ENCODE measurements at places on chromosomes 1 and 21.
A peak's percentile ranks its signal among the peaks of the same experiment; 100 is the strongest.

- DNase-seq: no peak
Measured at GRCh38 chr21:38913120-38913892, 107.6 kb downstream of the ETS2 start.

DNA sequence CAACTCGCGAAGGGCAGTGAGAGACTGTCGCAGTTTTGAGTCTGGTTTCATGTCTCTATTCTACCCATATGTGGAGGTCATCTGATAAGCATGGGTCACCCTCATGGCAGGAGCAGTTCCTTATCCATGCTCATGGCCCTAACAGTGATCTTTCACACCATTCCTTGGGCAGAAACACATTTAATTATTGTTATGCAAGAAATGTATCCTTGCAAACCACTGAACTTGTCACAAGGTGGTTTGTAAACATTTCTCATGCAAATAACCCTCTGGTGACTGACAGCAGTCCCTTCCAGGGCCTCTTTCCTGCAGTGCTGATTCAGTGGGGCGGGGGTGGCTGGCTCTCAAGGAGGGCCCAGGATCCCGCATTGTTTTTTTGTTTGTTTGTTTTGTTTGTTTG, 421.4 kb upstream of the RUNX1 start:
- peak; percentile 21 for DNase-seq

DNA sequence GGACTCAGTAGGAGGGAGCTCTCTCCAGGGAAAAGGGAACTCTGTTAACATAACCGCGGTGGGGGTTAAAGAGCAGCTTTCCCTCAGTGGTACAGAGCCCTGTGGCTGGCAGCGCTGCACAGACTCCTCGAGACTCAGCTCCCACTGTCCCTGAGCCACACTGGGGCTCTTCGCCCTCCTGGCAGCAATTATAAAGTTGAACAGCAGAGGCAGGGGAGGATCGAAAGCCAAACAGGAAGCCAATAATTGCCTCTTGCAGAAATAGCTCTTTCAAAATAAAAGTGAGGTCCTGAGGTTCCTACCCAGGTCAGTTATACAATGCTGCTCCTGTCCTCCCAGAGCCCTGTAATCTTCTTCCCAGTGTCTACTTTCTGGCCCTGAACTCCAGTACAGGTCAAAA, 77.0 kb downstream of the FAM78B start:
- no peak for DNase-seq

- no peak for DNase-seq
Measured at GRCh38 chr1:90384193-90384592, 332.9 kb downstream of the BARHL2 start.

DNA sequence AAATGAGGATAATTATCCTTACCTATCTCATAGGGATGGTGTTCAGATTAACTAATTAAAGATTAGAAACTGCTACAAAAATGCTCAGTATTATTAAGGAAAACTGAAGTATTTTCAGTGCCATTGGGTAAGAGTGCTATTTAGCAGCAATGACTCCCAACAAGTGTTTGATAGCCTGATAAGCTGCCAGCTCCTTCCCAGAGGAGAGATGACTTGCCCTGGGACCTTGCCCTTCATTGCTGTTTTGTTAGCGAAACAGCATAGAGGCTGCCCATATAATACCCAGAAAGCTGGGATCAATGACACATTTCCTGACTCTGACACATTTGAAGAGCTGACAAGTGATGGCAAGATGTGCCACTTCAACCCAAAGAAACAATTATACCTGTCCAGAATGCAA, 592.2 kb downstream of the ADGRL2 start:
- no peak for DNase-seq

DNA sequence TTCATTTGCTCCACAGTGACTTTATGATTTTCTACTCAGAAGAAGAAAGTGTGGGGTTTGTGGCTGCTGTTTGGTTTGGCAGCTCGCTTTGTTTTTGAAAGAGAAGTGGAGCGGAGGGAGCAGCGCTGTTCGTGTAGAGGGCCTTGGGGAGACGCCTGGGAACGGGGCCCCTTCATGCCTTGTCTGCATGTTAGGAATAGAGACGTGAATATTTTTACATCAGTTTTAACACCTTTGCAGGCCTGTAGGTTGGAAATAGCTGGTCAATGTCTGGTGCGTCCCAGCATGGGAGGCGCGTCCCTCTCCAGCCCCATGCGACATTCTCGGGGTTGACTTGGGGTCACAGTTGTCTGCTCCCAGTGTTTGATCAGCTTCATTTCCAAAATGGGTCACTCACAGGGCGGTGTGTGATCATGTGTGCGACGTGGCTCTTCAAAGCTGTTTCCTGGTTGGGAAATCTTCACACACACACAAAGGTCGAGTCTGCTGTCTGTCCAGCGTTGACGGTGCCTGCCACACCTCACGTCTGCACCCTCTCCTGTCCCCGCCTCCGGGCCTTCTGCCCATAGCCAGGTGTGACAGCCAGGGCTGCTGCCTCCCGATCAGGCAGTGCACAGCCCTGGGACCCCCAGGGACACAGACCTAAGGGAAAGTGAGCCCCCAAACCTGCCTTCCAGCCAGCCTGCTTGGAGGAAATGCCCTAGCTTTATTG, 149.2 kb downstream of the PSMG1 start:
- peak; percentile 49 for DNase-seq

DNA sequence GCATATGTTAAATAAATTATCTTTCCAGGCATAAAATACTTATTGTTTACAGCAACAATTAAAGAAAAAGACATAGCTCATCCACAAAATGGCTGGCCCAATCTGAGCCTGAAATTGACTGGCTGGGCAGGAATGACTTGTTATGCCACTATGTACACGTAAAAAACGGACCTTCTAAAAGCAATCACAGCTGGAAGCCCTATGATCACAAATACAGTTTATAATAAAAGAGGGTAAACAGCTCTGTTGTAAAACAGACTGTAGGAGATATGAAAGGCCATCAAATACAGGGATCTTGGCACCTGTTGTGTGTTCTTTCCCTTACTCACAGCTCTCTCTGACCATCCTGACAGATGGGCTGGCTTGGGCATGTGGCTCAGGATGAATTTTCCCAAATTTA, 70.5 kb upstream of the DMRTA2 start:
- DNase-seq: no peak

GRCh38 chr1:60825593-60825992, 256.8 kb upstream of the NFIA start:
- DNase-seq: no peak

- no peak for DNase-seq
Measured at GRCh38 chr1:205920159-205920558, 23.1 kb downstream of the SLC26A9 start.

GRCh38 chr1:27575840-27576331, 28.1 kb downstream of the AHDC1 start:
- peak; percentile 45 for DNase-seq
